ENCODE measurements at places on chromosomes 3 and 15. TPM values are rescaled to one million over a fixed set of nuclear protein-coding genes. Genes with fewer than 3 reads are reported as not detected.

TMCO5A gene
- polyA plus RNA-seq = not detected

ACAN gene
- polyA plus RNA-seq = not detected

TTBK2 gene
- polyA plus RNA-seq = 15.2 TPM

TF gene
- 0.24 TPM for polyA plus RNA-seq

ROPN1 gene
- polyA plus RNA-seq = not detected

LRRIQ4 gene
- polyA plus RNA-seq = not detected

SGO1 gene
- 0.71 TPM for polyA plus RNA-seq

XCR1 gene
- not detected for polyA plus RNA-seq

WNT5A gene
- polyA plus RNA-seq = 0.59 TPM
